Thoracic aorta endothelial cell (primary cell): ENCODE measurements at places on chromosomes 7 and 10. TPM values are rescaled to one million over a fixed set of nuclear protein-coding genes. Genes with fewer than 3 reads are reported as not detected.

Gene USP6NL
- total RNA-seq = 38.8 and 42.8 TPM in 2 replicates

Gene TCAF2
- total RNA-seq = 14.5 and 31.0 TPM in 2 replicates

Gene TLX1
- total RNA-seq = 0.40 TPM in 1 of 2 replicates, not detected in the other

Gene CUZD1
- total RNA-seq = 2.1 TPM in 2 replicates

Gene PLPP4
- 4.7 and 8.0 TPM in 2 replicates for total RNA-seq

Gene TMEM213
- not detected in 2 replicates for total RNA-seq

Gene ABCB4
- total RNA-seq = 0.14 TPM in 1 of 2 replicates, not detected in the other

Gene C10orf90
- total RNA-seq = not detected in 2 replicates

Gene NUTM2A
- total RNA-seq = 0.14 and 0.53 TPM in 2 replicates

Gene SPACDR
- total RNA-seq = 1.7 and 1.9 TPM in 2 replicates
